ENCODE measurements at places on chromosomes 5 and 9.

- H3K36me3 ChIP-seq, result no peaks in the 10 kb centered on the region
- H3K27me3 ChIP-seq, result no peaks in the 10 kb centered on the region
- DNase-seq, result no peak
- no peaks in the 10 kb centered on the region for H3K4me1 ChIP-seq
- no peak overlapping the region for H3K27ac ChIP-seq
Measured at GRCh38 chr5:118722122-118723020, 266.0 kb downstream of the DTWD2 start.

DNA sequence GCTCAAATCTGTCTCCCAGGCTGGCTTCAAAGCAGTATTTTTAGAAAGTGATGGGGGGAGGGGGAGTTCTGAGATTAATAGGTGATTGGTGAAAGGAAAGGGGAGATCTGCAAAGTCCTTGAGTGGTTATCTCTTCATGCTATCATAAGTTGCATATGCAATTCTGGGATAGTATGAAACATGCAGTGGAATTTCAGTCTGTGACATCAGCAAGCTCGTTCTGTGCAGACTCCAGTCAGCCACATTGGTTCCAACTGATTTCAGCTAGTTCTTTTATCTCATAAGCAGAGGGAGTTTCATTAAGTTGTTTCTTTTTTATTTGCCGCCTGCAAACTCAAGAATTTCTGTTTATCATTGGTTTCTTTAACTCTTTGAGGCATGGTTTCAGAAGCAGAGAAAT is 180.5 kb upstream of the SH3GL2 start:
- H3K4me3 ChIP-seq, result no peak overlapping the region
- no peak for DNase-seq
- no peaks in the 10 kb centered on the region for H3K4me1 ChIP-seq
- H3K36me3 ChIP-seq, result no peaks in the 10 kb centered on the region

DNA sequence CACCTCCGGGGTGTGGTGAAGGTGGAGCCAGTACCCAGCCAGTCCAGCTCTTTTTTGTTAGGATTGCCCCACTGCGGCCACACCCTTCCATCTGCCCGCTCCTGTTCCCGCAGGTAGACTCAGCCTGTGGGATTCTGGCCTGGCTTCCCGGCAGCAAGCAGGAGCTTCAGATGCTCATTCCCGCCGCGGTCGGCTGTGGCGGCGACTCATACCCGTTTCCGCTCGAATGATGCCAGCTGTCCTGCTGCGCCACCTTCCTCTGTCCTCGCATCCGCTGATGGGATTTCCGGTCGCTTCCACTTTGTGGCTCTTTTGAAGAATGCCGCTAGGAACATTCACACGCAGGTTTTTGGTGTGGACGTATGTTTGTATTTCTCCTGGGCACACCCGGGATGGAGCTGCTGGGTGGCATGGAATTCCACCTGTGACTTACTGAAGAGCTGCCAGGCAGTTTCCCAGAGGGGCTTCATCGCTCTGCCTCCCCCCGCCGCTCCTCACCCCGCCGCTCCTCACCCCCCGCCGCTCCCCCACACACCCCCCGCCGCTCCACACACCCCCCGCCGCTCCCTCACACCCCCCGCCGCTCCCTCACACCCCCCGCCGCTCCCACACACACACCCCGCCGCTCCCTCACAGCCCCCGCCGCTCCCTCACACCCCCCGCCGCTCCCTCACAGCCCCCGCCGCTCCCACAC is 60.3 kb downstream of the TENT4A start:
- H3K4me3 ChIP-seq, result no peak overlapping the region
- H3K36me3 ChIP-seq, result no peaks in the 10 kb centered on the region
- H3K4me1 ChIP-seq, result peaks cover 17% of the 10 kb centered on the region
- no peak overlapping the region for H3K27ac ChIP-seq
- no peak for DNase-seq

GRCh38 chr9:134811673-134812342 is 68.8 kb upstream of the FCN2 start:
- H3K36me3 ChIP-seq, result no peaks in the 10 kb centered on the region
- no peak for DNase-seq
- no peaks in the 10 kb centered on the region for H3K27me3 ChIP-seq
- no peaks in the 10 kb centered on the region for H3K4me1 ChIP-seq
- H3K27ac ChIP-seq, result no peak overlapping the region

DNA sequence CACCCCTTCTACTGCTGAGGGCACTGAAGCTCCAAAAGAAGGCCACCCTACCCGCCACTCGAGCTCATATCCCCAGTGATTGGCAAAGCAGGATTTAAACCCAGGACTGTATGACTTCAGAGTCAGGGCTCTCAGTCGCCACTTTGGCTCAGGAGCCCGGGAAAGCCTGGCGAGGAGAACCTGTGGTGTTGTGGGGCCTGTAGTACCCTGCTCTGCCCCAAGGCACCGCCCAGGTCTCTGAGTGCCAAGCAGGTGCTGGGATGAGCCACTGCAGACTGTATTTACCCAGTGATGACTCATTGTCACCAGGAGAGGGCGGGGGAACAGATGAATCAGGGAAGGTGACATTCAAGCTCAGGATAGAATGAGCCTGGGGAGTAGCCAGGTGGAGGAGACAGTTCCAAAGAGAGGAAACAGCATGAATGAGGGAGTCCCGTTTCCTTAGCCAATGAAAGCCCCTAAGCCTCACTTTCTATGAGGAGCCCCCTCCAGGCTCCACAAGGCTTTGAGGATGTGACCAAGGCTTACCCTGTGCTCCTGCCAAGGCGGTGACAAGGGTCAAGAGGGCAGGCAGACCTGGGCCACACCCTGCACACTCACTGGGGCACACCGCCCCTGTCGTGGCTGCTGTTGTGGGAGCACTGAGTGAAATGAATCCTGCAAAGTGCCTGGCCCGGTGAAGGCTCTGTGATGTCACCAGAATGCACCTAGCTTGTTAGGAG is 17.8 kb upstream of the DPM2 start:
- no peaks in the 10 kb centered on the region for H3K36me3 ChIP-seq
- no peaks in the 10 kb centered on the region for H3K27me3 ChIP-seq
- H3K27ac ChIP-seq, result peak overlapping the region; percentile 38
- no peak for DNase-seq
- H3K4me1 ChIP-seq, result peaks cover 26% of the 10 kb centered on the region

GRCh38 chr5:97163360-97163764 is 19.7 kb downstream of the RIOK2 start:
- no peak overlapping the region for H3K27ac ChIP-seq
- peaks cover 13% of the 10 kb centered on the region for H3K4me1 ChIP-seq
- no peaks in the 10 kb centered on the region for H3K27me3 ChIP-seq
- H3K36me3 ChIP-seq, result no peaks in the 10 kb centered on the region
- no peak for DNase-seq

DNA sequence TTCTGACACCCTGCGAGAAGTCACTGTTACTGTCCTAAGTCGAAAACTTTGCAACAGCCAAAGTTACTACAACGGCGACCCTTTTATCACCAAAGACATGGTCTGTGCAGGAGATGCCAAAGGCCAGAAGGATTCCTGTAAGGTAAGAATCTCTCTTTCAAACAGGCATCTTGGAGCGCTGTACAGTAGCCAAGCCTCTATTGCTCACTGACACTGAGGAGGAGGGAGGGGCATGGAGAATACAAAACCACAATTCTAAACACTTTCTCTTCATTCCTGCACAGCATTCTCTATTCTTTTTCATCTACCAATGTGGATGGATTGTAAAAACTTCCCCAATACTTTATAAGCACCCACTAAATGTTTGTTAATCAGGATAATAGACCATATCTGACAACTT is 7.4 kb downstream of the GZMK start:
- H3K4me1 ChIP-seq, result peaks cover 3% of the 10 kb centered on the region
- H3K27ac ChIP-seq, result no peak overlapping the region
- no peak overlapping the region for H3K4me3 ChIP-seq

GRCh38 chr9:78441396-78441795 is 144.5 kb downstream of the PSAT1 start:
- H3K4me3 ChIP-seq, result no peak overlapping the region
- H3K4me1 ChIP-seq, result peaks cover 5% of the 10 kb centered on the region
- no peaks in the 10 kb centered on the region for H3K36me3 ChIP-seq

- H3K4me1 ChIP-seq, result no peaks in the 10 kb centered on the region
- H3K27me3 ChIP-seq, result no peaks in the 10 kb centered on the region
- H3K27ac ChIP-seq, result no peak overlapping the region
- no peaks in the 10 kb centered on the region for H3K36me3 ChIP-seq
- H3K4me3 ChIP-seq, result no peak overlapping the region
Measured at GRCh38 chr5:76169146-76169905, 86.1 kb downstream of the SV2C start.

- no peak overlapping the region for H3K4me3 ChIP-seq
- H3K4me1 ChIP-seq, result no peaks in the 10 kb centered on the region
- no peak for DNase-seq
Measured at GRCh38 chr5:17882760-17883488, 248.7 kb downstream of the TAF11L14 start.

- peaks cover 19% of the 10 kb centered on the region for H3K36me3 ChIP-seq
- peak overlapping the region; percentile 72 for H3K27ac ChIP-seq
- no peak overlapping the region for H3K4me3 ChIP-seq
Measured at GRCh38 chr5:169652057-169652456, 15.0 kb downstream of the DOCK2 start.

- no peaks in the 10 kb centered on the region for H3K4me1 ChIP-seq
- no peak overlapping the region for H3K4me3 ChIP-seq
- H3K36me3 ChIP-seq, result peaks cover 24% of the 10 kb centered on the region
- H3K27me3 ChIP-seq, result no peaks in the 10 kb centered on the region
- H3K27ac ChIP-seq, result no peak overlapping the region
Measured at GRCh38 chr9:111726949-111727348, 65.5 kb downstream of the GNG10 start.

GRCh38 chr9:69674716-69675438 is 2.7 kb upstream of the APBA1 start:
- no peak overlapping the region for H3K27ac ChIP-seq
- no peaks in the 10 kb centered on the region for H3K36me3 ChIP-seq
- peaks cover 8% of the 10 kb centered on the region for H3K27me3 ChIP-seq
- no peak for DNase-seq

DNA sequence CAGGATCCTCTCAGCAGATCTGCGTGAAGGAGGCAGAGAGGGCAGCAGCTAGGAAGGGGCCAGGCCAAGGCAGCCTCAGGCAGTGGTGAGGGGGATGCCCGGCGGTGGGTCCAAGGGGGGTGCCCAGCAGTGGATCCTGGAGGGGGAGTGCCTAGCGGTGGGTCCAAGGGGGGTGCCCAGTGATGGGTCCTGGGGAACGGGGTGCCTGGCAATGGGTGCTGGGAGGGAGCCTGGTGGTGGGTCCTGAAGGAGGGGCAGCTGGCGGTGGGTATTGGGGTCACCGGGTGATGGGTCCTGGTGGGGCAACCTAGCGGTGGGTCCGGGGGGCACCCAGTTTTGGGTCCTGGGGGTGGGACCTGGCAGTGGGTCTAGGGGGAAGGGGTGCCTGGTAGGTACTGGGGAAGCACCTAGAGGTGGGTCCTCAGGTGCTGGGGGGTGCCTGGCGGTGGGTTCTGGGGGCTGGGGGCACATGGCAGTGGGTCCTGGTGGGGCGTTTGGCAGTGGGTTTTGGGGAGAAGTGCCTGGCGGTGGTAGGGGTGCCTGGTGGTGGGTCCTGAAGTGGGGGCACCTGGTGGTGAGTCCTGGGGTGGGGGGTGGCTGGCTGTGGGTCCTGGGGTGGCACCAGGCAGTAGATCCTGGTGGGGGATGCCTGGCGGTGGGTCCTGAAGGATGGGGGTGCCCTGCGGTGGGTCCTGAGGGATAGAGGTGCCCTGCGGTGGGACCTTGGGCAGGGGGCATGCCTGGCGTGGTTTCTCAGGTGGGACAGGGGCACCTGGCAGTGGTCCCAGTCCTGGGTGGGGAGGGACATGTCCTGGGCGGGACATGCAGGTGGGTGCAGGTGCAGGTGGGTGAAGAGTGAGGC is 1.9 kb downstream of the LRRC14B start:
- peaks cover 22% of the 10 kb centered on the region for H3K4me1 ChIP-seq
- peak; percentile 68 for DNase-seq
- no peaks in the 10 kb centered on the region for H3K36me3 ChIP-seq

DNA sequence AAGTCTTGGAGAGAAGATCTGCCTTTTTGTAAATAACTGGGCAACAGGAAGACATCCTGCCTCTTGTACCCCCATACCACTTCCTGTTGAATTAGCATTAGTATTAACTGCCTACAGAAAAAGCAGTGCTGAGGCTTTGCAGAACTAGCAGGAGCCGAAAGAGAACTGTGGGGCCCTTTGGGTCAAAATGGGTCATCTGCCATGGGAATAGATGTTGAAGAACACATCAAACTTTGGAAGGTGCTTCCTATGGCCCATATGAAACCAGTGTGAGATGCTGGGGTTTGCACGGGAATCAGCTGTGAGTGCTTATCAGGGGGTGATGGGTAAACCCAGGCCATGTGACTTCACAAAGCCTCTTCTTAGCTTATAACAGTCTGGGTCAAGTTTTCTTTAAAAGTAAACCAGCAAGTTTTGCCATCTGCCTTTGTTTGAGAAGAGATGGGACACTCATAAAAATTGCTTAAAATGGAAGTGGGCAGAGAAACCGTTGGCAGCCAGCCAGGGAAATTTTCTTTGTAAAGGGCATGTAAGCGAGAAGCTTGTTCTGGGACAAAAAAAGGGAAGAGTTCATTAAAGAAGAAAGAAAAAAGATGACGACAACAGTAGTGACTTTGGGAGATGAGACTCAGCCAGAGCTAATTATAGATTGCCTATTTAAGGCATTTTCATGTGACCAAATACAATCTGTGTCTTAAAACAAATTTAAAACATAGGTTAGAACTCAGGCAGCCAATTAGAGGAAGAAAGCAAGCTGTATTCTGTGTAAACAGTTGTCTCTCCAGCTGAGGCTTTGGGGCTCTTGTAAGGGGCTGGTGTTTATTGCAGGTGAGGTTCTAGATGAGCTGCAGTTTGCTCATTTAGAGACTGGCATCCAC is 4.4 kb downstream of the SLC25A25 start:
- no peak overlapping the region for H3K4me3 ChIP-seq
- no peaks in the 10 kb centered on the region for H3K27me3 ChIP-seq
- DNase-seq, result no peak
- H3K27ac ChIP-seq, result peak overlapping the region; percentile 99
- H3K36me3 ChIP-seq, result peaks cover 9% of the 10 kb centered on the region

GRCh38 chr9:33800886-33801285 is 5.5 kb downstream of the PRSS3 start:
- no peak overlapping the region for H3K4me3 ChIP-seq
- no peak for DNase-seq
- H3K4me1 ChIP-seq, result no peaks in the 10 kb centered on the region
- H3K36me3 ChIP-seq, result no peaks in the 10 kb centered on the region
- peaks cover 17% of the 10 kb centered on the region for H3K27me3 ChIP-seq
- no peak overlapping the region for H3K27ac ChIP-seq

- no peaks in the 10 kb centered on the region for H3K27me3 ChIP-seq
- H3K36me3 ChIP-seq, result peaks cover 33% of the 10 kb centered on the region
Measured at GRCh38 chr9:129491487-129491855, 129.4 kb downstream of the C9orf50 start.

DNA sequence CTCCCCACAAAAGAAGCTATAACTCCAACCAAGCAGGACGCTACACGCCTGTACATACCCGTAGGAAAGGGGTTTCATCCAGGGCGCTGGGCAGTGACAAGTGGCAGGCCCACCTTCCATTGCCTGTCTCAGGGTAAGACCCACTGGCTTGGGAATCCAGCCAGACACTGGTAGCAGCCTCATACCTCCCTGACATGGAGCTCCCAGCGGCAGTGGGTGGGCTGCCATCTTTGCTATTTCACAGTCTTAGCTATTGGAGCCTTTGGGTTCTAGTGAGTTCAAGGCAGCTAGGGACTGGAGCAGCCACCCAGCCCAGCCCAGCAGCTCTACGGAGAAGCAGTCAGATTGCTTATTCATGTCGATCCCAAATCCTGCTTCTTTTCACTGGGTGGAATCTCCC is 3.4 kb upstream of the IFNA10 start:
- H3K27me3 ChIP-seq, result no peaks in the 10 kb centered on the region
- H3K4me3 ChIP-seq, result no peak overlapping the region
- no peak overlapping the region for H3K27ac ChIP-seq

GRCh38 chr9:89548071-89548638 is 50.2 kb upstream of the SEMA4D start:
- no peak overlapping the region for H3K4me3 ChIP-seq
- no peak for DNase-seq
- no peaks in the 10 kb centered on the region for H3K36me3 ChIP-seq
- H3K4me1 ChIP-seq, result peaks cover 16% of the 10 kb centered on the region
- H3K27ac ChIP-seq, result no peak overlapping the region
